ENCODE measurements at places on chromosomes 13 and 19.
A peak's percentile ranks its signal among the peaks of the same experiment; 100 is the strongest.

- DNase-seq, result no peak
These were observed 732.6 kb downstream of the LIG4 start for GRCh38 chr13:107482688-107483087.

GRCh38 chr13:86269511-86269910 lies 470.3 kb upstream of the SLITRK6 start:
- DNase-seq, result no peak

GRCh38 chr13:47046706-47047105 lies 149.9 kb upstream of the HTR2A start:
- DNase-seq, result no peak

- DNase-seq, result no peak
These were observed 586.4 kb downstream of the LMO7 start for GRCh38 chr13:76222511-76222910.

DNA sequence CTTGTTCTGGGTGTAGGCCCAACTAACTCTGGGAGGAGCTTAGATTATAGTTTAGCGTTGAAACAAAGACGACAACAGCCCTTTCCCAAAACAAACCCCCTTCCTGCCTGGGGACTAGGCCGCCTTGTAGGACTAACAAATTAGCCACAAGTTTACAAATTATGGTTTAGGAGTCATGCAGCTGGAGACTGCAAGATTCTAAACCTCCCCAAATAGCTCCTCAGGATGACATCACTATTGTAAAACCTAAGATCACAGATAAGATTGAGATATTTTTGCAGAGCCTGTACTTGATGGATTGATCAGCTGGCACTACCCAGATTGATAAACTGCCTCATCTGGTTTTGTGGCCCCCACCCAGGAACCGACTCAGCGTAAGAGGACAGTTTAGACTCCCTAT lies 2.3 kb upstream of the SLC25A15 start:
- DNase-seq, result peak; percentile 87

GRCh38 chr13:30373727-30374126 lies 48.6 kb upstream of the UBE2L5 start:
- DNase-seq, result no peak

- no peak for DNase-seq
These were observed 5.7 kb downstream of the R3HDM4 start for GRCh38 chr19:907183-907853.

GRCh38 chr13:32911506-32911905 lies 104.7 kb upstream of the KL start:
- DNase-seq, result peak; percentile 65

- no peak for DNase-seq
These were observed 459.3 kb upstream of the SLC10A2 start for GRCh38 chr13:103525530-103525929.

DNA sequence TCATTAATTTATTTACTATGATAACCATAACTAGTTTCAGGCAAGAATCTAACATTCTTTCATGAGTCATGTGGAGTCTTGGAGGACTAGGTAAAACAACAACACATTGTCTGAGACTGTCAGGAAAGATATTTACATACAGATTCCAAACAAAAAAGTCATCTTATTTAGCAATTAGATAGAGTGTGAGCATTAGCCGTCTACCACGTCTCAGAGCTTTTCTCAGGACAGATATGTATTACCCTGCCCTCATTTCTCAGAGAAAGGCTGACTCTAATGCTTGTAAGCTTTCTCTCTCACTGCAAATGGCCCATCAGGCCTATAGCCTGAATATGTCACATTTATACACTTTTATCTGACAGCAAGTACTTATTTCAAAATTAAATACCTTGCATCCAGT lies 312.1 kb upstream of the PCDH20 start:
- peak; percentile 3 for DNase-seq

- no peak for DNase-seq
These were observed 210.4 kb upstream of the SOX1 start for GRCh38 chr13:111856571-111856970.

DNA sequence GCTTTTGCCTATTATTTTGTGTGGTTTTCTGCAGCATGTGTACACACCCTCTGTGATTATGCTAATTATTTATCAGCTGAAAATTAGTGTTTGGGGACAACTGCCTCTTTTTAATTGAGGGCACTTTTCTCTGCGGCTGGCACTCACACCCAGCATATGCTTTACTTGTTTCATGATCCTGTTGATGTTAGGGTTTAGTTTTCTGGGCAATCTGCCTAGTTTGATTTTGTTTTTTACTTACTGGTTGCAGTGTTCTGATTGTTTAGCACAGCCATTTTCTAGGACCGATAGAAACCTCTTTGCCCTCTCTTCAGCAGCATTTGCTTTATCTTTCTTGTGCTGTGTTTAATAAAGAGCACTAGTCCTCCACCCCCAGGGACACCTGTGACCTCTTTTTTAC lies 161.6 kb downstream of the PAN3 start:
- no peak for DNase-seq

DNA sequence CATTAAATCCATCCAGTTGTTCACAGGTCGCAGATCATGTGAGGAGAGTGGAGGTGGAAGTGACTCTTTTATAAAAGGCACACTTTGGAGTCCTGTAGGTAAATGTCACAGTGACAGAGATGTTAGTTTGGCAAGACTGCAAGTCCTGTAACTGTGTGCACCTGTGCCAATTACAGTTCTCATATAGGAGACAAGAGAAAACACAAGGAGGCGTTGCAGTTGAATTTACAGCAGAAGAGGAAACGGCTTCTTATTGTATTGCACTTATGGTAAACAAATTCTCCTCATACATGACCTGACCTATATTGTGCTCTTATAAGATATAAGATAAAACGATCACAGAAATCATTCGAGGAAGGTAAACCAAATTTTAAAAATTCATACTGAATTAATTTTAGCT lies 732.8 kb upstream of the SLC10A2 start:
- no peak for DNase-seq

GRCh38 chr19:8233370-8233769 lies 24.2 kb downstream of the CERS4 start:
- DNase-seq, result peak; percentile 39

- peak; percentile 100 for DNase-seq
These were observed 79.8 kb upstream of the FLT1 start for GRCh38 chr13:28574617-28575142.

GRCh38 chr13:43134868-43135267 lies 111.5 kb downstream of the DNAJC15 start:
- no peak for DNase-seq

- DNase-seq, result no peak
These were observed 1.6 kb upstream of the TPM4 start for GRCh38 chr19:16074488-16075365.

GRCh38 chr13:38365661-38366060 lies 16.0 kb downstream of the UFM1 start:
- no peak for DNase-seq

- DNase-seq, result no peak
These were observed 218.8 kb downstream of the FGF9 start for GRCh38 chr13:21889651-21890050.

GRCh38 chr13:93364166-93364565 lies 137.6 kb downstream of the GPC6 start:
- DNase-seq, result peak; percentile 48

DNA sequence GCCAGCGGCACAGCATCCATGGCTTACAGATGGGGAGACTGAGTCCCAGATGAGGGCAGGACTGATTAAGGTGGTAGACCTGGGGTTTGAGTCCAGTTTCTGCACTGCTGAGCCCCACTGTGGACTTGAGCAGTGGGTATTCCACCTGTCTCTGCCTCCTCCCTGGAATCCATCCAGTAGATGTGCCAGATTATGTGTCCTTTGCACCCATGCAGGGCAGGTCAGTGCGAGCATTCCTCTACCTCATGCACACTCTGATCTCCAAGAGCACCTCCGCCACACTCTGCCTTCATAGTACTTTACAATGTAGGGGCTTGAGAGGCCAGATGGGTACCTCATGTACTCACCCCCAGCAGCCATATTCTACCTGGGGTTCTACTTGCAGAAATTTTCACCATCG lies 10.0 kb downstream of the ZSCAN22 start:
- no peak for DNase-seq

DNA sequence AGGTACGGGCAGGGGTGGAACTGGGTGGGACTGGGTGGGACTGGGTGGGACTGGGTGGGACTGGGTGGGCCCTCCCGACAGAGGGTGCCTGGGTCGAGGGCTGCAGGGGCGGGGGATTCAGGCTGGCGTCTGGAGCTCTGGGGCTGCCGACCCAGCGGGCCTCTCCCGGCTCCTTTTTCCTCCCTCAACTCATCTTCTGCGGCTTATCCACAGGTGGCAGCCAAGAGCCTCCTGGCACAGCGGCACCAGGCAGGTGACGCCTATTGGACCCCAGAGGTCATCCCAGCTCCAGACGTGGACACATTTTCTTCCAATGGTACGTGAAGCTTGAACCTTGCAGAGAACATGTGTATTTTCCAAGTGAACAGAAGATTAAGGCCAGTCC lies 533 bp downstream of the ZNF544 start:
- peak; percentile 55 for DNase-seq

GRCh38 chr13:99979453-99980200 lies 2.0 kb upstream of the ZIC2 start:
- DNase-seq, result peak; percentile 37

DNA sequence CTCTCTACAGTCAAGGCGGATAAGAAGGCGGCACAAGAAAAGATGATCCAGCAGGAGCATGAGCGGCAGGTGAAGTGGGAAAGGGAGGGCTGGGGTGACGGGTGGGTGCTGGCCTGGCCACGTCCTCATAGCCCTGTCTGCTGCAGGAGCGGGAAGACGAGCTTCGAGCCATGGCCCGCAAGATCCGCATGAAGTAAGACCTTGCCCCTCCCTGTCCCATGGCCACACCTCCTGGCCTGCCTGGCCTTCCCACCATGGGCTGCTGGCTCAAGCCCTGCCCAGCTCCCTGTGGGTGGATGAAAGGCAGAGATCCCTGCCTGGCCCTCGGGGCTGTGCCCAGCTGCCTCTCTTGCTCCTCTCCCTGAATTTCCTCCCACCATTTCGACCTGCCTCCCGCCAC lies 7.2 kb downstream of the ZNF296 start:
- peak; percentile 28 for DNase-seq

DNA sequence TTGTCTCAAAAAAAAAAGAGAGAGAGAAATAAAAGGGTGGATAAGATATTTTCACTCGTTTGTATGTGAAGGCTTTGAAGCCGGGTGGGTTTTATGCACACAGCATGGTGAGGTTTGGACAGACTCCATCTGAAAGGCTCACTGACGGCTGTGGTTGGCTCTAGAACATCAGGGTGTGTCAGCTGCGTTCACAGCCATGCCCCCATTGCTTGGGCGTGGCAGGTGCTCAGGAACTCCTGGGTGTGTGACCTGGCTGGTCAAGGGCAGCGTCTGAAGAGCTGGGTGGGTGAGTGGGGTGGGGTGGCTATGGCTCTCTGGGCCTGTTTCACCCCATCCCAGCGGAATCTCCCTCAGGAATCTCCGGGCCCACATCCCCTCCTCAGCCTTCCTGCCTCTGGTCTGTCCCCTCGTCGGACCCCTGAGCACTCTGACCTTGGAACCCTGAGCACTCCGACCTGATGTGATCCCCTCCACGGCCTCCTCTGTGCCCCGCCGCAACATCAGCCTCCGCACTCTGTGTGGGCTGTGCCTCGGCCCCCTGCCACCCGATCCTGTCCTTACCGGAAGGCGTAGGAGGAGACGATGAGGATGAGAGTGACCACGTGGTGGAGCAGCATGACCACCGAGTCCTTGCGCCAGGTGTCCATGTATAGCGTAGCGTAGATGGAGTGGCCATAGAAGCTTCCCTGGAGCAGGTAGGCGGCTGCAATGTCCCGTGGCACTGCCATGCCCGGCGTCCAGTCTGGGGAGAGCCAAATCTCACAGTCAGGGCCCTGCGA lies 12.2 kb downstream of the CERS1 start:
- no peak for DNase-seq

DNA sequence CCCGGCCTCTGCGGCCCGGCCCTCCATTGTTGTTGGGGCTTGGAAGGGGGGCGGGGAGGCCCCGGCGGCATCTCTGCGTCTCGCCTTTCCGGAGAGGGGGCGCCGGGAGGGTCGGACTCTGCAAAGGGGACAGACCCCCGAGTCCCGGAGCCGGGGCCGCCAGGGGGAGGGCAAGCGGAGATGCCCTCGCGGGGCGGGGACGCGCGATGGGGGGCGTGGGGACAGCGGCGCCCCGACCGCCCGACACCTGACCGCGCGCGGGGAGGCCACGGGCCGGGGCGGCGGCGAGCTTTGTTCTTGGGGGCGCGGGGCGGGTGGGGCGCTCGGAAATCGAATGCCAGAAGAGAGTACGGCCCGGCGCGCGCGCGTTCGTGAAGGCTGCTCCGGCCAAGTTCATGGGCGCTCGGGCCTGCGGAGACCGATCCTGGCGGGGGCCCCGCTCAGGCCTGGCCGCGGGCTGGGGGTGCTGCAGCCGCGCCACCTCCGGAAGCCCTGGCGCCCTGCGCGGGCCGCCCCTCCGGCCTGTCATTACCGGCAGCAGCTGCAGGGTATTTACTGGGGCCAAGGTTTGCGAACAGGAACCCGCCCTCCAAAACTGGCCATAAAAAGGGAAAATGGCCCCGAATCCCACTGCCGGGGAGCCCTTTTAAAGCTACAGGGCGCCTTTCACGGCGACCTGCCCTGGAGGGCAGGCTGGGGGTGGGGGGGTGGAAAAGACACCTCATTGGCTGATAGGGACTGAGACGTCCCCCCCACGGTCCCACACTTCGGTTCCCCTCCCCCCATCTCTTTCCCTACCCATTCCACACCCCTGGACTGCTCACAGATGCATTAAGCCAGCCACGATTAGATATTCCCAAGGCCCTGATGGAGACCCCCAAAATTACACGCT lies 11.1 kb upstream of the NANOS3 start:
- DNase-seq, result no peak

- DNase-seq, result no peak
These were observed 72.1 kb downstream of the MIPEP start for GRCh38 chr13:23817136-23817535.

GRCh38 chr13:79830945-79831344 lies 350.0 kb downstream of the NDFIP2 start:
- DNase-seq, result no peak

DNA sequence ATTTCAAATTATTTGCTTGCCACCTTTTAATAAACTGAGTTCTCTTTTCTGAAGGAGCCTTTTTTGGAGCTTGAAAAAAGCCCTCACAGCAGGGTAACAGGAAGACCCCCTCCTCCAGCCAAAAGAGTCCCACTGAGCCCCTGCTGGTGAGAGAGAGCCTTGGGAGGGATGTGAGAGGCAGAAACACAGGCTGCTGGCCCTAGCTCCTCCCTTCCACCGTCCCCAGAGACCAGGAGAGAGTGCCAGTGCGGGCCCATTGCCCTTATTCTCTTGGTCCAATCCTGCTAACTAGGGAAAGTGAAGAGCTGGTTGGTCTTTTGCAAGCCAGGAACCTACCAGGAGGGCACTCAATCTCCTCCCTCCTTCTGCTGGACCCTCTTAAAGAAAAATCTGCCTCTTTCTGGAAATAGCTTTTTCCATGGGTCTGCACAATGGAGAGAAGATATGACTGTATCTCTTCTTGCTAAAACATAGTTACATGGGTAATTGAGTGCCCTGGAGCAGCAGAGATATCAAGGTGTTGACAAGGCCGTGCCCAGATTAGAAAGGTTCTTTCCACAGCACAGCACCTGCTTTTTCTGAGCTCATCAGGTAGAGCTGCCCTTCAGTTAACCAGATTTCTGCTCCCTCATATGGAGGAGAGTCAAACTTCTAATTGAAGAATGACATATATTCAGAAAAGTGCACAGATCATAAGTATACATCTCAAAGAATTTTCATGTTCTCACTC lies 113.9 kb downstream of the LRCH1 start:
- no peak for DNase-seq

GRCh38 chr19:7846155-7846646 lies 16.2 kb downstream of the EVI5L start:
- no peak for DNase-seq

All from ELR (cell line).